Immature natural killer cell (primary cell): ENCODE measurements at places on chromosomes 16 and 17. TPM values are rescaled to one million over a fixed set of nuclear protein-coding genes. Genes with fewer than 3 reads are reported as not detected.

The GGT6 gene
- polyA plus RNA-seq, result not detected

The MARVELD3 gene
- not detected for polyA plus RNA-seq

The MRPL45 gene
- polyA plus RNA-seq, result 18.4 TPM

The SBK1 gene
- polyA plus RNA-seq, result 5.1 TPM

The CMTM2 gene
- not detected for polyA plus RNA-seq

The ETV4 gene
- not detected for polyA plus RNA-seq

The EVPLL gene
- not detected for polyA plus RNA-seq

The CREBBP gene
- polyA plus RNA-seq, result 0.27 TPM

The TEKT5 gene
- polyA plus RNA-seq, result not detected

The PRSS22 gene
- polyA plus RNA-seq, result 0.40 TPM

The SALL1 gene
- polyA plus RNA-seq, result not detected

The KRT9 gene
- polyA plus RNA-seq, result not detected

The ZSCAN10 gene
- not detected for polyA plus RNA-seq

The IL17C gene
- polyA plus RNA-seq, result 0.64 TPM

The TBC1D3H gene
- not detected for polyA plus RNA-seq

The MVP gene
- 195 TPM for polyA plus RNA-seq

The HAP1 gene
- polyA plus RNA-seq, result not detected

The WNK4 gene
- polyA plus RNA-seq, result not detected

The PLSCR3 gene
- 54.2 TPM for polyA plus RNA-seq

The AXIN2 gene
- polyA plus RNA-seq, result not detected

The PRR14 gene
- 10.6 TPM for polyA plus RNA-seq

The TEKT1 gene
- polyA plus RNA-seq, result not detected

The TUFM gene
- polyA plus RNA-seq, result 206 TPM

The SLC6A2 gene
- not detected for polyA plus RNA-seq

The SLFN11 gene
- polyA plus RNA-seq, result 12.6 TPM

The TSNAXIP1 gene
- polyA plus RNA-seq, result not detected

The PHOSPHO1 gene
- 2.0 TPM for polyA plus RNA-seq

The KRTAP4-4 gene
- not detected for polyA plus RNA-seq

The MAP3K14 gene
- polyA plus RNA-seq, result 3.4 TPM

The KIF22 gene
- 33.3 TPM for polyA plus RNA-seq

The MLKL gene
- polyA plus RNA-seq, result 8.3 TPM

The HBA2 gene
- polyA plus RNA-seq, result 202 TPM

The C16orf74 gene
- polyA plus RNA-seq, result 5.0 TPM

The DBF4B gene
- 0.52 TPM for polyA plus RNA-seq

The FZD2 gene
- polyA plus RNA-seq, result 0.97 TPM

The NPIPB4 gene
- not detected for polyA plus RNA-seq

The SKAP1 gene
- polyA plus RNA-seq, result 458 TPM

The PFAS gene
- 14.4 TPM for polyA plus RNA-seq

The NDEL1 gene
- polyA plus RNA-seq, result 54.4 TPM

The MFAP4 gene
- polyA plus RNA-seq, result not detected

The CRYBA1 gene
- polyA plus RNA-seq, result not detected

The ABCC11 gene
- 0.07 TPM for polyA plus RNA-seq

The SPATA32 gene
- polyA plus RNA-seq, result 0.16 TPM

The TAT gene
- 0.10 TPM for polyA plus RNA-seq

The ALOX12B gene
- not detected for polyA plus RNA-seq

The PITPNM3 gene
- polyA plus RNA-seq, result not detected

The NLGN2 gene
- polyA plus RNA-seq, result not detected

The LLGL2 gene
- polyA plus RNA-seq, result 81.2 TPM

The PRR35 gene
- not detected for polyA plus RNA-seq

The FOXF1 gene
- polyA plus RNA-seq, result not detected

The KRT39 gene
- not detected for polyA plus RNA-seq

The RGS9 gene
- polyA plus RNA-seq, result 30.3 TPM

The C17orf107 gene
- polyA plus RNA-seq, result 0.22 TPM

The ABAT gene
- polyA plus RNA-seq, result not detected

The RHBDL3 gene
- polyA plus RNA-seq, result not detected

The GCGR gene
- not detected for polyA plus RNA-seq
